Muscle of leg (tissue), 16 donors: ENCODE measurements at places on chromosomes 1 and 21. TPM values are rescaled to one million over a fixed set of nuclear protein-coding genes. Genes with fewer than 3 reads are reported as not detected.

- DNase-seq = no peak
Measured at GRCh38 chr1:44048532-44049215, 17.4 kb upstream of the SLC6A9 start.

- DNase-seq = no peak
Measured at GRCh38 chr1:226788965-226789364, 49.9 kb upstream of the ITPKB start.

- no peak for DNase-seq
Measured at GRCh38 chr1:54460351-54460750, 54.2 kb upstream of the SSBP3 start.

DNA sequence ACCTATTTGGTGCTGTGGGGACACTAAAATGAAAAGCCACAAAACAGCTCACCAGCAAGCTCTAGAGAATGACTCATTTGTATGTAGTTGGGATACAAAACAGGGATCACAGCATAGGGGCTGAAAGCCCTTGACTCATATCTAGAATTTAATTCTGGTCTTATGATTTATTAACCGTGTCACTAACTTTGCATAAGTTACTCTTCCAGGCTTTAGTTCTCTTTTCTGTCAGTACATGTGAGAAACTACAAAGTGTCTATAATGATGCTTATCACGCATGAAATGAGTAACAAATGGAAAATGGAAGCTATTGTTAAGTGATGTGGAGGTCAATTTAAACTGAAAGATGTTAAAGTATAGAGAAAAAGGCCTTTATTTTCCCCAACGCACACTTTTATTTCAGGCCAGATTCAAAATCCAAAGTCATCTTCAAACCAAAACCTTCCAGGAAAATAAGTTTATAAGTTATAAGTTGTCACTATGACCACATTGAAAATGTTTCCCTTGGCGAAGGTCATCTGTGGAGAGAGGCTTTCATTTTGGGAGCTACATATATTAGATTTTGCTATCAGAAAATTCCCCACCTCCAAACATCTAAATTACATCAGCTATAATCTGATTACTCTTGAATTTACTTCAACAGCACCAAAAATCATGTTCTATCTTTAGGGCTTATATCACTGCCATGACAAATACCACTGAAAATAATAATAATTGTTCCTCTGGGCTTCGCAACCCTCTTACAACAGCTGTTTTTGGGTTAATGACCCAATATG lies 430.5 kb downstream of the MRPL39 start:
- no peak for DNase-seq

GRCh38 chr1:224237119-224237881 lies 54.3 kb downstream of the DEGS1 start:
- DNase-seq = no peak

GRCh38 chr1:149937759-149938158 lies 1.1 kb upstream of the MTMR11 start:
- DNase-seq = peak; percentile 90

DNA sequence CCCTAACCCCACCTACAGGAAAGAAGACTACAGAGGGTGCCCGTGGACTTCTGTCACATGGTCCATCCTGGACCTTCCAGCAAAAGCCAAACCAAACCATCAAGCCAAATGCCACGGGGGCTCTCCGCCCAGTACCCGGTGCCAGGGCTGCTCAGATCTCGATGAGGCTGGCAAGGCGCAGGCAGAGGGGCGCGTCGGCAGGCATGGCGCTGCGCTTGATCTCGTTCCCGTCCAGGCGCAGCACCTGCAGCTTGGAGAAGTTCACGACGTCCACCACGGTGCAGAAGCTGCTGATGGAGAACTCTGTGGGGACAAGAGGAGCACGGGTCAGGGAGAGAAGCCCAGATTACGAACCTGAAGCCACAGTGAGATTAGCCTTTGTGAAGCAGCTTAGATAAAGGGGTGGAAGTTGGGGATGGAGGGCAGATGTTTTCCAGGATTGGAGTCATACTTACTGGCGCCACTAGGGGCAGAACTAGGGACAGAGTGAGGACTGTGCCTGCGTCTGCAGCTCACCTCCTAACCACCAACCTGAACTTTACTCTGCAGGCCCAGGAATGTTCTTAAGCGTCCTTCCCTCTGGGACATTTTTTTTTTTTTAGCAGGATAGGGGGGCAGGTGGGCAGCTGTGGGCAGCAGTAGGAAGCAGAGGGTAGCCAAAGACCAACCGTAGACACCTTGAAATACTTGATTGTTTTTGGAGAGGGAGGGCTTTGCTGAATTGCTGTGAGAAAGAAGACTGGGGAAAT lies 8.6 kb downstream of the FMOD start:
- DNase-seq = peak; percentile 56

DNA sequence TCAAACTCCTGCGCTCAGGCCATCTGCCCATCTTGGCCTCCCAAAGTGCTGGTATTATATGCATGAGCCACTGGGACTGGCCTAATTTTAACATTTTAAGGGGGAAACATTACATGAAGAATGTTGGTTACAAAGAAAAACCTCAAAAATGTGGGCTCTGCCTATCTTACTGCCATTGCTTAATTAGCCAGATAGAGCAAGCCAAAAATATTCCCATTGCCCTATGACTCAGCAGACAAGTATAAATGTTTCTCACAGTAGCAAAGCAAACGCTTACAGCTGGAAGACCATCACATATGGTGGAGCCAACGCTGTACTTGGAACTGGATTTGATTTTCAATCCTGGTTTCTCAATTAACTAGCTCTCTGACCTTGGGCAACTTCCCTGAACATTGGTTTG lies 502.0 kb downstream of the SMYD3 start:
- peak; percentile 35 for DNase-seq

DNA sequence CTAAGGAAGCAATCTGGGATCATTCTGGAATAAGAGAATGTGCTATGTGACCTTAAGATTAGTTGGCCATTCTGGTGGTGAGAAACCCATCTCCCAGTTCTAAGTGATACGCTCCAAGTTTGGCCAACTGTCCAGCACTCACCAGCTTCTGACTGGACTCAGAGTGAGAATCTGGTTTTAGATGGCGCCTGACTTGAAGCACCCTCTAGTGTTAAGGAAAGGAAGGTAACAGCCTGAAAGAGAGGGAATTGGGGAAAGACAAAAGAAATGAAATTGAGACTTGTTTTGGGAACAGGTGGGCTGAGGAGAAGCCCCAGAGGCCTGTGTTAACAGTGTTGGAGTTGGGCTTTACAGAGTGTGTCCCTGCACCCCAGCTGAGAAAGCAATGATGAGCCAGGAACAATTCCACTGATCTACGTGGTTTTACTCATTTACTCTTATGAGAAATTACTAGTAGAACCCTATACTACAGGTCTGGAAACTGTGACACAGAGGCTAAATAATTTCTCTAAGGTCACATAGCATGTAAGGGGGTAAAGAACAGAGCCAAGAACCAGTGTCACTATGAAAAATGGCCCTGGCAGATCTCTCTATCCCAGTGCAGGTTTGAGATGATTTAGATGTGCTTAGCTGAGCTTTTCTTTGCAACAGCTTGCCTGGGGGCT lies 9.3 kb upstream of the FCAMR start:
- DNase-seq = no peak

DNA sequence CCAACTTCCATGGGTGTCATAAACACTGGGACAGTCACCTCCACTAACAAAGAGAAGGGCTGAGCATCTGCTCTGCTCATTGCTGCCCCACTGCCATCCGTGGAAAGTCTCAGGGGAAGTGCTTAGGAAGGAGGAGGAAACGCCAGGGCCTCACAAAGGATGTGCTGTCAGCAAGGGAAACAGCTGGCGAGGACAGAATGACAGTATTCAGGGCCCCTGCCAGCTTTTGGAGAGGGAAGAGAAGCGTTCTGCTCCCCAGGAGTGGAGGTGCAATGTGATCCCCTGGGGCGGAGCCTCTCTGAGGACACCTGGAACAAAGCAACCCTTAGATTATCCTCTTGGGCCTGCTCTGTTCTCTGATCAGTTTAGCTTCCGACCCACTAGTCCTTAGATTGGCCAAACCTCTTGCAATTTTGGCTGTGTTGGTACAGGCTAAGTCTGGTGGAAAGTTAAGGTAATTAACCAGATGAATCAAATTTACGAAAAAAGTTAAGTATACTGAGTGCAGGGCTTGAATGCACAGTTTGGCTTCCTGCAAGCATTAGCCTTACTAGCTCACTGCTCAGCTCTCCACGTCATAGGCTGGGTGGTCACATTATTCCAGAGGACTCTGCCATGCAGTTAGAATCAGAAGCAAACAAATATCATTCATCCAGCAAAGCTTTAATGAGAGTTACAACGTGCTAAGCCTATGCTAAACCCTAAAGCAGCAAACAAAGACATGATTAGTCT lies 170.2 kb upstream of the NFIA start:
- peak; percentile 90 for DNase-seq

DNA sequence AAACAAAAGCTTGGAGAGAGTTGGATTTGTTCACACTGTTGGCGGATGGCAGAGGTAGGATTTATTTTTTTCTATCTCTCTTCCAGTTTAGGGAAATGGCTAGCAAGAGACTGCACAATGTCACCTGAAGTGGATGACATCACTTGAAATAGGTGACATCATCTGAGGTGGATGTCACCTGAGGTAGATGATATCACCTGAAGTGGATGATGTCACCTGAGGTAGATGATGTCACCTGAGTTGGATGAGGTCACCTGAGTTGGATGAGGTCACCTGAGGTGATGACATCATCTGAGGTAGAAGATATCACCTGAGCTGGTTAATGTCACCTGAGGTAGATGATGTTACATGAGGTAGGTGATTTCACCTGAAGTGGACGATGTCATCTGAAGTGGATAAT lies 413.4 kb downstream of the DSCAM start:
- no peak for DNase-seq

The OR2L3 gene
- not detected for total RNA-seq

The UQCRHL gene
- 8.6 TPM for total RNA-seq

The PLA2G2F gene
- not detected for total RNA-seq

The SRSF11 gene
- total RNA-seq = 120 TPM

The PWP2 gene
- 2.4 TPM for total RNA-seq

The TMEM200B gene
- total RNA-seq = 10.1 TPM

The PROK1 gene
- not detected for total RNA-seq

The GPATCH3 gene
- total RNA-seq = 7.9 TPM
